ENCODE measurements at places on chromosomes 1 and 21.
A peak's percentile ranks its signal among the peaks of the same experiment; 100 is the strongest.

DNA sequence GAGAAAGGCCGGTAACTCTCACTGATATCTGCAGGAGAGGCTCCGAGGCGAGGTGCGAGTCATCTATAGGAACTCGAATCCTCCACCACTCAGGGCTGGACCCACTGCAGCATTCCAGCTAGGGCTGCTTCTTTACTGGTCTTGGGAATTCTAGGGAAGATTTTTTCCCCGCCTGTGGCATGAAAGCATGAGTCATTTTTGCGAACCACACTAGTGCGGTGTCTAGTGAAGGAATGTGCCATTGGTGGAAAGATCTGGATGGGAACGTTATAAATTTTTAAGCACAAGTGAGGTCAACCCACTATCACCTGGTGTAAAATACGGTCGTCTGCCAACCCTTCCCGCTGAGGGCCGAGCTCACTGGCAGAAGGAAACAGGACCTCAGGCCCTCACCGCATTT lies 49.7 kb downstream of the SYF2 start:
- DNase-seq, result no peak

DNA sequence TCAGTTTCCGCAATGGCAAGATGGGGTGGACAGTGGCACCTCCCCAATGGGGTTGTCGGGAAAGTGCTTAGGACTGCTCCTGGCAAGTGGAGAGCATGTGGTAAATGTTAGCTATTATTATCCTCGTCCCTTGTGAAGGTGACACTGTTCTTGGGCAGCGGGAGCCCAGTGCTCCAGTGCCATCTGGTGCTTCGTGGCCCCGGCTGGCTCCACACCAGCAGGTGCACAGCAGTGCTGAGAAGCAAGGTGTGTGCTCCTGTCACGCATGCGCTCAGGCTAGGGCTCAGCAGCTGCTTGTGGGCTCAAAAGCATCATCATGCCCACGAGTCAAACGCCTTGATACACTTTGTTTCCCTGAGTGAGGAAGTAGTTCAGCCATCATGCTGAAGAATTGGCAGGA lies 24.9 kb upstream of the KCNC4 start:
- no peak for DNase-seq

- no peak for DNase-seq
Measured at GRCh38 chr1:25704267-25704691, 87.7 kb downstream of the MAN1C1 start.

GRCh38 chr1:24136956-24137539 lies 5.9 kb downstream of the IL22RA1 start:
- DNase-seq, result no peak

GRCh38 chr1:235933766-235934116 lies 67.0 kb upstream of the LYST start:
- DNase-seq, result no peak

- no peak for DNase-seq
Measured at GRCh38 chr1:44934791-44935190, 51.6 kb downstream of the EIF2B3 start.

DNA sequence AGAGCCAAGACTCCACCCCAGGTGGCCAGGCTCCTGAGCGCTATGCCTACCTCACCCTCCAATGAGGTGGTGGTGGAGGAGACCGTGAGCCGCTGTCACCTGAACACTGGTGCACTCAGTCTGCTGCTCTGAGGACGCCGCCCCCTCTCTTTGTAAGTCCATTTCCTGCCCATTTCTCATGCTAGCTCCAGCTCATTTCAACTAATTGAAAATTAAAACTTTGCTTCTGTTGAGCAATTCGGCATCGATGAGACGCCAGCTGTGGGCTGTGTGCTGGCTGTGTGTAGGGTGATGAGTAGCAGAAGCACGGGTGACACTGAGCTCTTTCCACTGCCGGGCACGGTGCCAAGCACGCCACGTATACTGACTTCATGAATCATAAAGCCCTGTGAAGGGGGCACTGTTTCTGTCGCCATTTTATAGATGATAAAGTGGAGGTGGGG lies 11.2 kb downstream of the TNFRSF1B start:
- peak; percentile 55 for DNase-seq

GRCh38 chr1:228830954-228831481 lies 95.7 kb downstream of the RHOU start:
- DNase-seq, result no peak

DNA sequence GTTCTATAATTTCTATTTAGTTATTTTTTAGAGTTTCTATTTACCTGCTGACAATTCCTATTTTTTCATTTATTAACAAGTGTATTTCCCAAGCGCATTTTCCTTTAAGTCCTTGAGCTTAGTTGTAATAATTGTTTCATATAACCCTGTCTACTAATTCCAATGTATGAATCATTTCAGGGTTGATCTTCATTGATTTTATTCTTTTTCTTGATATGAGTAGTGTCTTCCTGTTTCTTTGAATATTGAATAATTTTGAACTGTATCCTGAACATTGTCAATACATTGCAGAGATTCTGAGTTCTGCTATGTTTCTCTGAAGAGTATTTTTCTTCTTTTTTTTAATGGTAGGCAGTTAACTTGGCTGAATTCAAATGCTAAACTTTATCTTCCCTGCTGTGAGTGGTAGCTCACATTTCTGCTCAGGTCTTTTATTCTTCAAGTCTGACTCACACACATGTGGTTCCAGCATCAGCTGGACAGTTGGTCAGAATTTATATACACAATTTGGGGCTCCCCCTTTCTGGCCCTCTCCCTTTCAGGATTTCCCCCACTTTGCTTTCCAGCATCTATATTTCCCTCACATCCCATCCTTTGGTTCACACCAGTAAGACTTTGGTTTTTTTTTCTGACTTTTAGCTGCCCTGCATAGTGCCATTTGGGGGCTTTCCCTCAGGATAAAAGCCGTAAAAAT lies 54.4 kb upstream of the WDR26 start:
- DNase-seq, result no peak

- DNase-seq, result no peak
Measured at GRCh38 chr1:173062150-173062938, 11.6 kb upstream of the TNFSF18 start.

- no peak for DNase-seq
Measured at GRCh38 chr1:27235827-27236226, 1.4 kb downstream of the WDTC1 start.

DNA sequence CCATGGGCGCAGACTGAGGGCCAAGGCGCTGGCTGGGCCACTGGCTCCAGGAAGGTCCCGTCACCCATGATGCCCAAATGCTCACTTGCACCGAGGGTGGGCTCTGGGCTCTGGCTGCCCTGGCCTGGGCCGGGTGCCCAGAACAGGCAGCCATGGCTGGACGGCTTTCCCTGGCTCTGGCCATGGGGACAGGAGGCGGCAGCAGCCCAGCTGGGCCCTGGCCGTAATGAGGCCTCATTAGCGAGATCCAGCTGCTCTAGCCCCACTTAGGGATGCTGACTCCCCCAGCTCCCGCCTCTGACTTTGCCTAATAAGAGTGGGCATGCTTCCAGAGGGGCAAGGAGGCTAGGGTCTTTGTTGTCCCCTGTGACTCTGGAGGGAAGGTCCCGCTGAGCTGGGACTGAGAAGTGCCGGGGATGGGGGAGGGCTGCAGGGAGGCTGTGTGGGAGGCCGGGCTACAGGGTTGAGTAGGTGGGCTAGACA lies 11.8 kb downstream of the SLC6A9 start:
- no peak for DNase-seq

DNA sequence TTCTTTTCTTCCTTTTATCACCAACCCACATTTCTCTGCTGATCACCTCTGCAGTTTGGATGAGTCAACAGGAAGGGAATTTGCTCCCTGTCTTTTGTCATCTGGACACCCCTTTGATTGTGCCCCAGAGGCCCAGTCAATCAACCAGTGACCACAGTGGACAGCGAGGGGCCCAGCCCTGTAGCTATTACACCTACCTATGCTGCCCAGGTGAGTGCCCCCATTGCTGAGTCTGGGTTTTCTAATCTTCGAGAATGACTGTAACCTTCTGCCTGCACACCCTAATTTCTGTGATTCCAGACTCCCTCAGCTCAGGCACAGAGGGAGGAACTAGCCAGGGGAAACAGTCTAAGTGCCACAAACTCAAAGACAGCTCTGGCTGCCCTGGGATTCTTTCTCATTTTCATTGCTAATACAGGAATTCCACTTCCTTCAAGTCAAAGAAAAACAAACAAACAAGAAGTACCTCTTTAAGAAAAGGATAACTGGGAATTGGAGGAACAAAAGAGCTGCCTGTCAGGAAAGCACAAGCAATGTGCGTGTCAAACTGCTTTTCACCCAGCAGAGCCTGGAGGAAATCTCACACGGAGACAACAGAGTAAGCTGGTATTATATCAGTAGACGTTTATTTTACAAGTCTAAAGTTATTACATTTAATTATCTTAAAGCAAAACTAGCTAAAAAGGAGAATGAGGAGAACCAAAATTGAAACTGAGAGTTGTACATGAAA lies 311.1 kb downstream of the AJAP1 start:
- peak; percentile 30 for DNase-seq

DNA sequence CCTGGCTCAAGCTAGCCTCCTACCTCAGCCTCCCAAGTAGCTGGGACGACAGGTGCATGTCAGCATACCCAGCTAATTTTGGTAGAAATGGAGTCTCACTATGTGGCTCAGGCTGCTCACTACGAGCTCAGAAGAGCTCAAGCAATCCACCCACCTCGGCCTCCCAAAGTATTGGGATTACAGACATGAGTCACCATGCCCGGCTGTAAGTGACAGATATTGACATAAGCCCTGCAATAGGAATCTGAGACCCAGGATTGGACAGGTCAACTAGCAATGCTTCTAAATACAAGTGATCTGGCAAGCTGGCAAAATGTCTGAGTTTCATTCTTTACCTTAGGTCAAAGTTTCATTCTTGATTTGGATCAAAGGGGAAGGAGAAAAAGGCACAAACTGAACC lies 40.5 kb upstream of the H6PD start:
- no peak for DNase-seq

DNA sequence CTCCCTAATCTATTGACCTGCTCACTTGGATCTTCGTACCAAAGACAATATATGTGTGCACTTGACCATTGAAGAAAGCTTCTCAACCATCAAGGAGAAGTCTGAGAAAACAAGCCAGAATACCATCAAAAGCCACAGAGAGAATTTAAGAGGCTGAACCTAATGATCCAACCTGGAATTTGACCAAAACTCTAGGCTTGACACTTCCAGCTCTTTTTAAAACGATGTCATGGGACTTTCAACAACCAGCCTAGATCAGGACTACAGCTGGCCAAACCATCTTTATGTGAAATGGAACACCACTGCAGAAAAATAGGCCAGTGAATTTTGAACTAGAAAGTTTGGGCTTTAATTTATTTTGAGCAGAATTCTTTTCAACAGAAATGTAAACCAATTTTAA lies 444.4 kb downstream of the LTN1 start:
- DNase-seq, result no peak

DNA sequence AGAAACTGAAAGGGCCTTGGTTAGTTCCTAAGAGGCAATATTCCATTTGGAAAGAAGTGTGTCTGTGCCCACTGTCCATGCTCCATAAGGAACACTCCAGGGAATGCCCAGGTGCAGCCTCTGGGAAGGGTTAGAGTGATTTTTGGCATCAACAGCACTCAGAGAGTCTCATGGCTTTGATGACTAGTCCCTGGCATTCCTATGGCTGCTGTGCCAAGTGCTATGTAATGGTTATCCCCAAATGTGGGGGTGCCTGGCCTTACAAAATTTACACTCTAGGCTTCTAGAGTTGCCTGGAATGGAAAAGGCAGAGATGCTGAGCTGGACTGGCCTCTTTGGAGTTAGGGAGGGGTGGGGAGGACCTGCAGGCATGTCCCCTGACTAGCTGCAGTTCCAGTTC lies 75.0 kb upstream of the BCAR3 start:
- DNase-seq, result no peak

Measured in iPS-NIHi11 (cell line).